ENCODE measurements at places on chromosomes 3 and 15.

- DNase-seq, result no peak
These were observed 46.4 kb downstream of the DNASE1L3 start for GRCh38 chr3:58164199-58164879.

DNA sequence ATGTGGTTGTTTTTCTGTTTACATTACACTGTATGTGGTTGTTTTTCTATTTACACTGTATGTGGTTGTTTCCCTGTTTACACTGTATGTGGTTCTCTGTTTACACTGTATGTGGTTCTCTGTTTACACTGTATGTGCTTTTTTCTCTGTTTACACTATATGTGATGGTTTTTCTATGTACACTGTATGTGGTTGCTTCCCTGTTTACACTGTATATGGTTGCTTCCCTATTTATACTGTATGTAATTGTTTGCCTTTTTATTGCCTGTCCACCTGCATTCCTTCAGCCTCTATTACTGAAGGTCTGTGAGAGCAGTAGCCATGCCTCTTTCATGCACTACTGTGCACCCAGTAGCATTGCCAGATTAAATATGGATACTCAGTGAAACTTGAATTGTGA lies 94.3 kb downstream of the MITF start:
- DNase-seq, result no peak

DNA sequence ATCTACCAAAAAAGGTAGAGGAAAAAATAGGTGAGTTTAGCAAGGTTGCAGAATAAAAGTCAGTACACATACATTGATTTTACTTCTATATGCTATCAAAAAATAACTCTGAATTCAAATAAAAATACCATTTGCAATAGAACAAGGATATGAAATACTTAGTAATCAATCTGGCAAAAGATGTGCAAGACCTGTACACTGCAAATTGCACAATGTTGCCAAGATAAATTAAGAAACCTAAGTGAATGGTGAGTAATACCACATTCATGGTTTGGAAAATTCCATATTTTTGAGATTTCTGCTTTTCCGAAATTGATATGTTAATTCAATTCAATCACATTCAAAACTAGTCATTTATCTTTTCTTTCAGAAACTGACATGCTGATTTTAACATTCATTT lies 464.8 kb downstream of the EPHA3 start:
- no peak for DNase-seq

- DNase-seq, result no peak
These were observed 13.5 kb downstream of the NIPA1 start for GRCh38 chr15:22799902-22800301.

GRCh38 chr15:79969146-79969545 lies 1.9 kb downstream of the BCL2A1 start:
- DNase-seq, result no peak

- DNase-seq, result no peak
These were observed 64.5 kb downstream of the MDFIC2 start for GRCh38 chr3:70247955-70248354.

DNA sequence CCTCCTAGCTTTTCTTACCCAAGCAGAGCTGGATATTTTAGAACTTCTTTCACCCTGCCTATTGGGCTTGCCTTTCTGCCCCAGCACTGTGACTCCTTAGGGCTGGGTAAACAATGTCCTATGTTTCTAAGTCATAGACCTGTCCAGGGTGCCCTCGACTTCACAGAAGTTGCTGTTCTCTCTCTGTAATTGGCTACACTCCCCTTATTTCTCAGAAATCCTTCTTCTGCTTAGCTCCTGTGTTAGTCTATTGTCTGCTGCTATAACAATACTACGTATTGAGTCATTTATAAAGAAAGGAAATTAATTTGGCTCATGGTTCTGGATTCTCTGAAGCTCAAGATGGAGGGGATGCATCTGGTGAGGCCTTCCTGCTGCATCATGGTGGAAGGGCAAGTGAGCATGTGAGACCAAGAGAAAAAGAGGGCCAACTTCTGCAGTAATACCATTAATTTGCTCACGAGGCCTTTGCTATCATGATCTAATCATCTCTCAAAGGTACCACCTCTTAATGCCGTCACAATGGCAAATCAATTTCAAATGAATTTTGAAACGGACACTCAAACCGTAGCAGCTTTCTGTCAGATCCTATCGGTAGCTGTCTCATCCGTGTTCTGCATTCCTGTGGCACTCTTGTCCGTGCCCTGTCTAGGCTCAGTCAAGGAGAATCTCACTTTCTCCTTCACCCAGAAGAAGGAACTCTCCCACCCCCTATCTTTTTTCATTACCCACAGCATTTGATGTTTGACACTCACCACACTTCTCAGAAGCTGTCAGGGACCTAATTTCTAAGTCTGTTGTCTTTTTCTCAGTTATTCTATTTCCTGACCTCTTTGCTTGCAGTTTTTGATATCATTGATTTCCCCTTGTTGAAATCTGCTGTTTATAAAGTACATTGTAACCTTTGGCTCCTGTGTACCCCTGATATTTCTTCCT lies 22.3 kb upstream of the GPR171 start:
- DNase-seq, result no peak

- no peak for DNase-seq
These were observed 54.3 kb upstream of the NEK10 start for GRCh38 chr3:27423463-27423862.

DNA sequence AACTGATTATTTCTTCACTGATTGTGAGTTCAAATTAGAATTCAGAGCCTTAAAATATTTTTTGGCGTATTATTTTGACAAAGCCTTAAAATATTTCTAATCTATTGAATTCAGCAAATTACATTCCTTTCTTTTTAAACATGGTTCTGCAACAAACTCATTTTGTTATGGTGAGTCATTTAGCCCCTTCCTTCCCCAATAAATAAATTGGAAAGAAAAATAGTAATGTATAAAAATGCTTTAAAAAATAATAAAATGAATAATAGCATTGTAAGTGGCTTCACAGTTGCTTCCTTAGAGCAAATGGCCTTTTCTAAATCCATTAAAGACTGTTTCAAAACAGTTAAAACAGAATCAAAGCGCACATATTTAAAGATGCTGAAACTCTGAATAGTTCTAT lies 12.1 kb downstream of the CSNK1G1 start:
- DNase-seq, result no peak

All from activated T-cell treated with anti-CD3 and anti-CD28 coated beads, Interleukin-2, amount 50 U/mL, for 72 hours (primary cell).